Suppressor macrophage treated with lipopolysaccharide for 4 hours (primary cell): ENCODE measurements at places on chromosomes 5 and 9.

DNA sequence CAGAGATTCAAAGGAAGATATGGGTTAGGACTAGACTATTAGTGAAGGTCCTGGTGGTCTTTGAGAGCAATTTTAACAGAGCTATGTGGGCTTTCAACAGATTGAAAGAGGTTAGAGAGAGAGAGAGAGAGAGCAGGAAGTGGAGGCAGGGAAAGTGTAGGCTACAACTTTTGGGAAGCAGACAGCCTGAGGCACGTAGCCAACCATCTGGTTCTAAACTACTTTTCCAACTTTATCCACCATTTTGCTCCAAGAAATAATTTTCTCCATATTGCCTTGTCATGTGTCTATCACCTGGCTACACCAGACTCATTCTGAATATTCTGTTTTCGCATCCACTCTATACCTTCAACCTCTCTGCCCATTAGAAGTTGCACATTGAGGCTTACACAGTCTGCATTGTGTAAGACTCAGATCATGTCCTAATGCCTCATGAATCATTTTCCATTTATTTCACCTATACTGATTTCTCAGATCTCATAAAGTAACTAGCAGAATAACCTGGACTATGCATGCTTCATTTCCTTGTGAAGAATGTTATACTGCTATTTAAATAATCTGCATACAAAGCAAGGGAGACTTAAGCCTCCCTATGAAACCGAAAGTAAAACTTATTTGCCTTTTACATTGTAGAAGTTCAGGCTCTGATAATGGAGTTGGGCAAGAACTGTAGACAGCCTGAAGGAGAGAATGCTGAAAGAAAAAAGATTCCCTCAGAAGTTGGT, 235.6 kb downstream of the ELAVL2 start:
- peak; percentile 12 for DNase-seq

GRCh38 chr9:78613006-78613405, 316.1 kb downstream of the PSAT1 start:
- DNase-seq: no peak

DNA sequence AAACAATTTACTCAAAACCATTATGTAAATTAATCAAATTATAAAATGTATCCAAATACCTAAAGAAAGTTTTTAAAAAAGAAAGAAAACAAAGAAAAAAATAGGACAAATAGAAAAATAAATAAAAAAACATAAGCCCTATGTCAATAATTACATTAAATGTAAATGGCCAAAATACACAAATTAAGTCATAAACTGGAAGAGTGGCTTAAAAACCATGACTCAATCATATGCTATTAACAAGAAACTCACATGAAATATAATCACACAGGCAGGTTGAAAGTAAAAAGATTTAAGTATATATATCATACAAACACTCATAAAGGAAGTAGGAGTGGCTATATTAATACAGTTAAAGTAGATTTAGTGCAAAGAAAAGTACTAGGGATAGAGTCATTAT, 95.3 kb downstream of the PRELID2 start:
- no peak for DNase-seq

DNA sequence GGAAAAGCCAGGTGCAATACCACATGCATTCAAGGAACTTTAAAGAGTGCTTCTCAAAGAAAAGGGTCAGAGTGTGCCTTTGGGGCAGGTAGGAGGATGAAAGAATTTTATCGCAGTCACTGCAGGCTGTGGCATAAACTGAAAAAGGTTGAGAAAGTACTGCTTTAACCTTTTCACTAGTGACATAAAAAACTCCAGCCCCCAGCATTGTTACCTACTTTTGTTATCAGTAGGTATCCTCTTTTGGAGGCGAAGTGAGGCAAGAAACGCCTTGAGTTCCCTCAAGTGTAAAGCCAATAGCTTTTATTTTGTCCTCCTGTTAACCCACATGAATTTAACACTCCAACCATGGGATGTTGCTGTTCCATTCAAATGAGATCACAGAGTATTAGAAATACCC, 64.7 kb upstream of the CHD1 start:
- no peak for DNase-seq

GRCh38 chr9:87588339-87588738, 90.7 kb downstream of the DAPK1 start:
- no peak for DNase-seq

GRCh38 chr5:135694906-135695305, 116.1 kb upstream of the CXCL14 start:
- DNase-seq: no peak

GRCh38 chr5:108036482-108036881, 345.4 kb downstream of the FBXL17 start:
- no peak for DNase-seq
